ENCODE measurements at places on chromosomes 12 and 14.
A peak's percentile ranks its signal among the peaks of the same experiment; 100 is the strongest.

DNA sequence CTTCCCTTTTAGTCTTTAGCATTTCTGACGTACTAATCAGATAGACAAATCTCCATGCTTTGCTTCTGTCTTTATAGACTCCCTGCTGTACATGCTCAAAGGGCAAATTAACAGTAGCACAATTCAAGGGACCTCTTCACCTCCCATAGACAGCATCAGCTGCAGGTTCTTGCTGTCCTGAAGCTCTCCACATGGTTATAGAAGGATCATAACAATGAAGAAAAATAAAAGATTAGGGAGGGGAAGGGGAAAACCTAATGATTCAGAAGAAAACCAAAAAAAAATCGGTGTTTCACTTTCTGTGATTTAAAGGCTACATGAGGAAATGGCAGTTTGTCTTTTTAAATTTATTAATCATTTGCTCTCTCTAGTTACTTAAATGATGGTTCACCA is 155.5 kb downstream of the PTCSC3 start:
- no peak for DNase-seq

GRCh38 chr12:131040491-131040890 is 86.8 kb downstream of the ADGRD1 start:
- DNase-seq = no peak

DNA sequence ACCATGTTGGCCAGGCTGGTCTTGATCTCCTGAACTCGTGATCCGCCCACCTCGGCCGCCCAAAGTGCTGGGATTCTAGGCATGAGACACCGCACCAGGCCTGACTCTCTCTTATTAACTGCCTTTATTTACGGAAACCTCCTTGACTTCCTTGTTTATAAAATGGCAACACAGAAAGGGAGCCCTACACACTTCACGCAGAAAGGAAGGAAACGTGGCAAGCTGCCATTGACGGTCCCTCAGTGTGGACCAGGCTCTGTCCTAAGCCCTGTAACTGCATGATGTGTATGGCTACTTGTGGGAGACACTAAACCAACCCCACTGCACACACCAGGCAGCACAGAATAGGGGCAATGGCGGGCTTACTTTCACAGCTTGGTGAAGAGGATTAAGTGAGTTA is 11.7 kb downstream of the CINP start:
- no peak for DNase-seq

GRCh38 chr12:67545298-67545697 is 103.2 kb upstream of the DYRK2 start:
- no peak for DNase-seq

DNA sequence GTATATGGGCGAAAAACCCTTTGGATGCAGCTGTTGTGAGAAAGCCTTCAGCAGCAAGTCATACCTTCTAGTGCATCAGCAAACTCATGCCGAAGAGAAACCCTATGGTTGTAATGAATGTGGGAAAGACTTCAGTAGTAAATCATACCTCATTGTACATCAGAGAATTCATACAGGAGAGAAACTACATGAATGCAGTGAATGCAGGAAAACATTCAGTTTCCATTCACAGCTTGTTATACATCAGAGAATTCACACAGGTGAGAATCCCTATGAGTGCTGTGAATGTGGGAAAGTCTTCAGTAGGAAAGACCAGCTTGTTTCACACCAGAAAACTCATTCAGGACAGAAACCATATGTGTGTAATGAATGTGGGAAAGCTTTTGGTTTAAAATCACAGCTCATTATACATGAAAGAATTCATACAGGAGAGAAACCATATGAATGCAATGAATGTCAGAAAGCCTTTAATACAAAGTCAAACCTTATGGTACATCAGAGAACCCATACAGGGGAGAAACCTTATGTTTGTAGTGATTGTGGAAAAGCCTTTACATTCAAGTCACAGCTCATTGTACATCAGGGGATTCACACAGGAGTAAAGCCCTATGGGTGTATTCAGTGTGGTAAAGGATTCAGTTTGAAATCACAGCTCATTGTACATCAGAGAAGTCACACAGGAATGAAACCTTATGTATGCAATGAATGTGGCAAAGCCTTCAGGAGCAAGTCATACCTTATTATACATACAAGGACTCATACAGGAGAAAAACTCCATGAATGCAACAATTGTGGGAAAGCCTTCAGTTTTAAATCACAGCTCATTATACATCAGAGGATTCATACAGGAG is 21.4 kb downstream of the ZNF268 start:
- no peak for DNase-seq

DNA sequence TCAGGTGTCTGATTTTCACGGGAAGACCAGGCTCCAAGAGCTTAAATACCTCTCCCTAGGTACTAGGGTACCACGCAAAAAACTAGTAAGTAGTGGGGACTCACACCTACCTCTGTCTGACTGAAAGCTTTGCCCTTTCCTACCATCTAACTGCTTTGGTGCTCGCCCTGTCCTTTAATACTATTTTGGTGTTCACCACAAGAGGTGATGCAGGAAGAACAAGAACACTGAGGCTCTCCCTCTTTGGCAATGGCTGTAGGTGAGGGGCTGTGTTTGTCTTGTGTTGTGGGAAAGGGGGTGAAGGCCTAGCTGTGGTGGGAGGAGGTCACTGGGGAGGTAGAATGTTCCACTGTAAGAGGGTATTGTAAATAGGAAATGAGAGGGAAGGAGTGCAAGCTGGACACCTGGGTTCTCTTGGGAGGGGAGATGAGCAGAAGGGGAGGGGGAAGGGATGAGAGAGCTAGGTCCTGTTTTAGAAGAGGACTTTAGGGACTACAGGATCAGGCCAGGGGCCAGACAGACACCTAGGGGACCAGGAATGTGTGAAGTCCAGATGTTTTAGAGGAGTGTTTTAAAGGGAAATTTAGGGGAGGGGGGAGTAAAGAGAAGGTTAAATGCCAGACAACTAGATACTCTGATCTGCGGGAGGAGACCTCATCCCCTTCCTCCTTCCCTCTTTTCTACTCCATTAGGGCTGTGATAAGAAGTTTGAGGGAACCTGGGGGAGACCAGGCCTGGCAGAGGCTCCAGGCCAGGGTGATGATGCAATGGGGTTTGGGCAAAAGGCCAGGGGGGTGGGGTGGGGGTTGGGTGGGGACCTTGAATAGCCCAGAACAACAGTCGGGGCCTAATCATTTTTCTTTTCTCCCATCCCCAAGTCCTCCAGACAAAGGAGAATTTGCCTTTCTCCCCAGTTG is 2.1 kb downstream of the ITGA5 start:
- no peak for DNase-seq

DNA sequence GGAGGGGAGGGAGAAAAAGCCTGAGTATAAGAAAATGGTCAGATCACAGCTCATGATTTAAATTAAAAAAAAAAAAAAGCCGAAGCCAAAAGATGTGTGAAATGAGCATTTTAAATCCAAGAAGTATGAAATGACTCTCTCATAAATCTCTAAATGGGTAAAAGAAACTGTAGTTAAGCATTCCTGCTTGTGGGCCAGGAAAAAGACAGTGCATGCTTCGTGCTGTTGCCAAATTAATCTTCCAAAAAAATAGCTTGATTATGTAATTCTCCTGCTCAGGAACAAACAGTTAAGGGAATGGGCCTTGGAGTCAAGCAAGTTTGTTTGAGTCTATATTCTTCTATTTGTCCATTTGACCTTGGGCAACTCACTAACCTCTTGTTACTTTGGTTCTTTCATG is 325.4 kb upstream of the SEL1L start:
- DNase-seq = no peak

DNA sequence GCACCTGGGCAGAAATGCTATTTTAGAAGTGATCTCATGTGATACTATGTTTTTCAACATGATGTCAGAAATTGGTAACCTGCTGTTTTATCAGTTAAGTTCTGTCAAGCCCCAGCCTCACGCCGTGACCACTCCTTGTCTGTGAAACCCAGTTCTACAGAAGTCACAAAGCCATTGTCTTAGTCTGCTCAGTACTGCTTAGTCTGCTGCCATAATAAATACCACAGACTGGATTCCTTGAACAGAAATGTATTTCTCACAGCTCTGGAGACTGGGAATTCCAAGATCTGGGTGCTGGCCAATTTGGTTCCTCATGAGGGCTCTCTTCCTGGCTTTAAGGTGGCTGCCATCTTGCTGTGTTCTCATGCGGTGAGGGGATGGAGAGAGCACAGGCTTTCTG is 176.9 kb downstream of the PRKCH start:
- no peak for DNase-seq

- DNase-seq = no peak
These were observed 671 bp downstream of the ESYT1 start for GRCh38 chr12:56128670-56129205.

DNA sequence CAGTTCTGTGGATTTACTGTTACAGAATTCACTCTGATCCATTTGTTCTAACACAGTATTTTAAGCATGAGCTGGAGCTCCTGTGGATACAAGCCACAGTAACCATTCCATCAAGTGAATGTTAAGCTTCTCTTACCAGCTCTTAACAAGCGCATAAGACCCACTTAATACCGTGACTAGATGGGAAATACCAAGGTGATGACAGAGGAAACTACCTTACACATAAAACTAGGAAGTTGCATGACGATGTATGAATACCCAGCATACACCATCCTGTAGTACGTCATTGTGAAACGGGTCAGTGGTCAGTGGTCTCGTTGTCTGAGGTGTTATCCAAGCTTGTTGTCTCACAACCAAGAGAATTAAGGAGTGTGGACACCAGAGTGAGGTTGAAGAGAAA is 2.0 kb upstream of the GALC start:
- no peak for DNase-seq

DNA sequence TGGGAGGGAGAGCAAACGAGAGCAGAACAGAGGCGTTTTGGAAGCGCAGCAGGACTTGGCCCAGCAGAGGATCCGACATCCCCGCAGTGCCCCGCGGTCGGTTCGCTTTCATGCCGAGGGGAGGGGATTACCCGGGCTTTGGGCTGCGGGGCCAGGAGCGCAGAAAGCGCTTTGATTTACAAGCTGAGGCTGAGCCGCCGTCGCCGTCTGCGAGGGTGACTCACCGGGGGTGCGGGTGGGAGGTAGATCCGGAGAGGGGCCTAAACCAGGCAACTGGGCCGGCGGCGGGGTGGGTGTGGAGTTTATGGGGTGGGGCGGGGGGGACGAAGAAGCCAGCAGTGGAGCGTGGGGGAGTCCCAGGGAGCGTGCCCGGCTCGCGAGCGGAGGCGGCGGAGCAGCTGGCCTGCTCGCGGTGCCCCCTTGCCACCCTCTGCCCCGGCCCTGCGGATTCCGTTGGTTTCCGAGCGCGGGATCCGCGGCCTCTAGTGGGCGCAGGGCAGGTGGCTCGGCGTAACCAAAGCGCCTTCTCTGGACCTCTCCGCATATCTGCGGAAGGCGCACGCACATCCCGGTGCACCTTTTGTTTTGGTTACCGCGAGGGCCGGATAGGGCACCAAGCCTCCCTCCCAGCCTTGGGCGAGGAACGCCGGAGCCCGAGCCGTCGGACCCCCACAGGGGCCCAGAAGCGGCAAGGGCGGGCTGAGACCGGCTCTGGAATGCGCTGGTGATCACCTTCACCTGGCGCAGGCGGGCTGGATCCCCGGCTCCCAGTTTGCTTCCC is 2.6 kb downstream of the SIX4 start:
- DNase-seq = peak; percentile 26

DNA sequence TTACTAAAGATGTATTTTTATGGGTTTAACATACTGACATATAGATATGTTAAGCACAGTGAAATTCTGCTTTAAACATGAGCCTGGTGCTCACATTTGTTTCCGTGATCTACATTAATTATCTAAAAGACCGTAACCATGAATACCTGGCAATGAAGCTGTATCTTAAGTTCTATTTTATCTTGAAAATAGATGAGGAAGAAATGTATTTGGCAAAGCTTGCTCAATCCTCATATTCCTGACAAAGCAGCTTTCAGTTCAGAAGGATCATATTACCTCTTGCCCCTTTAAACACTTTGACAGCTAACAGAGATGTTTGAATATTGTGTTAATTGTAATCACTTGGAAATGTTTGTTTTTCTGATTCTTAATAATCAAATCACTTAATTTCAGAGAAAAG is 9.8 kb downstream of the EPYC start:
- no peak for DNase-seq

DNA sequence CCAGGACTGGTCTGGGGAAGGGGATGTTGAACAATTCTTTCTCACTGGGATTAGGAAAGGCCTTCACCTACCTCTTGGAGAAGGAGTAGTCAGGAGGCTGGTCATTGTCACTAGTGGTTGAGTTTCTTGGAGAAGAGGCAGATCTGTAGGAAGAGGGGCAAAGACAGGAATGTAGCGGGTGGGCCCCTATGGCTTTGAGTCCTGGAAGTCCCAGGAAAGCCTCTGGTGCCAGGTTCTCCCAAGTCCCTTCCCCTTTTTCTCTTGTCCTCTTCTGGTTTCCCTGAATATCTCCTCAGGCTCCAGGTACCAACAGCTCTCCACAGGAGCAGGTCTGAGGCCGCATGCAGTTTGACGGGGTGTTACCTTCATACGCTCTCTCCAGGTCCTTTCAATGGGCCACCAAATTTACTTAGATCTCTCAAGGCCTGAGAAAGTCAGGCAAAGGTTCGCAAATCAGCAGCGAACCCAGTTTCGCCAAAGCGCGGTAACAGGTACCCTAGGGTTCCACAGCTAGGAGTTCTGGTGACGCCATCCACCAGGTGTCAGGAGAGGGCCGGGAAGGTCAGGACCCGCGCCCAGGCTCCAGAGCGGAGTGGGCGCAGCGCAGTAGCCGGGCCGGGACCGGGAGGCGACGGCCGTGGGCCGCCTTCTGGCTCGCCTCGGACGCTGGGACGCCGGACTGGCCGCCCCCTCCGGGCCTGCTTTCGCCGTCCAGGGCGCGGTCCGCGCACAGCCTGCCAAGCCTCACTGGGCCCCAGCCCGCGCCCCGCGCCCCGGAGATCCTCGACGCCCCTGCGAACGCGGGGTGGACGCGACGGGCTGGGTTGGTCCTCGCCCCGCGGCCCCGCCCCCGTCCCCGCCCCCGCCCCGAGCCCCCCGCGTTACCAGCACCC is 795 bp downstream of the SMAGP start:
- DNase-seq = peak; percentile 15

DNA sequence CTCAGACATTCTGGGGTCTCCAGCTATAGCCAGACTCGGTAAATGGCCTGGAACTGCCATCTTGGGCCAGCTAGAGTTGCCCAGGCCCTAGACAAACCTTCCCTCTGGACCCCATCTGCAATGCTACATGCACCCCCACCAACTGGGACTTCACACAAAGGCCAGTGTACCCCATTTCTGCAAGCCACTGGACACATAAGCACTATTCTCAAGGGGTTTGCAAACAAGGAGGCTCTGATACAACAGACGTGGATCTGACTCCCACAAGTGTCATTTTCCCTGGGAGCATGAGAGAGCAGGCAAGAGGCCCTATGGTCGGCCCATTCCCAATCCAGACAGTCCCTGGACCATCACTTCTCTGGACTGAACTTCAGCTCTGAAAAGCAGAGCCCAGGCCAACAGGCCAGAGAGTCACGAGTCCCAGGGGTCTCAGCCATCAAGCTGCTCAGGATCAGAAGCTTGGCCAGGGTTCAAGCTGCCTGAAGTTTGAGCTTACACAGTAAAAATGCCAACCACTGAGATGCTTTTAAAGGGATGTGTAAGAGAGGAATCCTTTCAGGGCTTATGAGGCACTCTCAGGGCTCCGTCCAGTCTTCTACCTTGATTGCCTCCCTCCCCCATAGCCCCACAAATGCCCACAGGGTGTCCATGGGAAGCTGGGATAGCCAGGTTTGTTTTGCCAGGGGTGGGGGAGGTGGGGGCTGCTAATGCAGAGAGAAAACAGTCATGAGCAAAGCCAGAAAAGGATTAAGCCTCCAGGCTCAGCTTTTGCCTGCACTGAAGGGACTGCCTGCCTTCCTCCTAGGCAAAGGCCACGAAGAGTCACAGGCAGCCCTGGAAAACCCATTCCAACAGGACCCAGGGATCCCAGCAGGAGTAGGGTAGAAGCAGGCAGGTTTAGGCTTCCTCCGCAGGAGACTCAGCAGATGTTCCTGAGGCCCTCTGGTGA is 31.7 kb upstream of the PNMA1 start:
- no peak for DNase-seq

- DNase-seq = no peak
These were observed 20.1 kb upstream of the USP44 start for GRCh38 chr12:95571369-95571768.

All from activated naive CD8-positive, alpha-beta T cell treated with anti-CD3 and anti-CD28 coated beads, Interleukin-2, amount 50 U/mL, for 16 hours (primary cell).